ENCODE measurements at places on chromosomes 16 and 17. TPM values are rescaled to one million over a fixed set of nuclear protein-coding genes. Genes with fewer than 3 reads are reported as not detected.

The CNGB1 gene
- not detected for total RNA-seq

The BRIP1 gene
- 8.0 TPM for total RNA-seq

The NHLRC4 gene
- total RNA-seq, result not detected

The NXN gene
- 90.0 TPM for total RNA-seq

- no peak for DNase-seq
These were observed 4.2 kb upstream of the MAFG start for GRCh38 chr17:81931557-81932332.

GRCh38 chr16:72620348-72620747 lies 427.6 kb downstream of the ZFHX3 start:
- DNase-seq, result no peak

DNA sequence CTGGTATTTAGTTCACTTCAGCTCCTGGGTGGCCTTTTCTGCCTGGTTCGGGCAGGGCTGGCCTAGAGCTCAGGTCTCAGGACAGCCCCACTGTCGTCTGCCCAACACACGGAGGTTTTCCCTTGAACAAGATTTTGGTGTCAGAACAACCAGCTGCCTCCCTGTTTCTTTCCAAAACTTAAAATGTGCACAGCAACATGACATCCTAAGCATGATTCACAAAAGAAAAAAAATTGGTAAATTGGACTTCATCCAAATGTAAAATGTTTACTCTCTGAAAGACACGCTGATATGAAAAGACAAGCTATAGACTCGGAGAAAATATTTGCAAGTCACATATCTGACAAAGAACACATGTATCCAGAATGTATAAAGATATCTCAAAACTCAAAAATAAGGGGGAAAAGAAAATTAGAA lies 197.8 kb upstream of the CHMP6 start:
- no peak for DNase-seq

- DNase-seq, result no peak
These were observed 5.2 kb upstream of the MYH4 start for GRCh38 chr17:10474536-10474935.

GRCh38 chr16:66544016-66544757 lies 5.7 kb downstream of the TK2 start:
- no peak for DNase-seq

GRCh38 chr17:64115043-64115698 lies 14.8 kb downstream of the ERN1 start:
- no peak for DNase-seq

DNA sequence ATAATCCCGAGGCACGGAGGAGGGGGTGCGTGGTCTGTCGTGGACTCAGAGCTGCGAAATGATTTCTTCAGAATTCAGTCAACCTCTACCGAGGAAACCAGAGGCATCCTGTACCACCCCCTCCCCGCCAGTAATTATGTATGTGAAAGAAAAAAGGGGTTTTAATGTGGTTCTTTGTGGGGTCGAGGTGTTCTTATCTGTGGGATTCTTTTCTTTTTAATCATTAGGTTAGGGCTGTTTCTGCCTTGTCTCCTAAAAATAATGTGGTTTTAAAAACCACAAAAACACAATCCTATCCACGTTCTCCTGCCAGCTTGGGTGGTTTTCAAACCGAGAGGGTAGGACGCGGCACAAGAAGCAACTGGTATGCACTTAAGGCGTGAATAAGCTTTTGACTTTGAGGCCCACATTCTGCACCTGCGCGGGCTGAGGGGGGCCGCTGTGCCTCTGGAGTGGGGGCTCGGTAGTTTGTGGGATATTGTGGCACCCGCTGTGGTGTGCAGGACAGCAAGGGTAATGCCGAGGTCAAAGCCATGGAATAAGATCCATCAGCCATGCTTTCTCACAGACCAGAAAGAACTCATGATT lies 1.0 kb downstream of the SLC47A1 start:
- no peak for DNase-seq

- no peak for DNase-seq
These were observed 13.4 kb downstream of the EPN2 start for GRCh38 chr17:19250421-19251173.

DNA sequence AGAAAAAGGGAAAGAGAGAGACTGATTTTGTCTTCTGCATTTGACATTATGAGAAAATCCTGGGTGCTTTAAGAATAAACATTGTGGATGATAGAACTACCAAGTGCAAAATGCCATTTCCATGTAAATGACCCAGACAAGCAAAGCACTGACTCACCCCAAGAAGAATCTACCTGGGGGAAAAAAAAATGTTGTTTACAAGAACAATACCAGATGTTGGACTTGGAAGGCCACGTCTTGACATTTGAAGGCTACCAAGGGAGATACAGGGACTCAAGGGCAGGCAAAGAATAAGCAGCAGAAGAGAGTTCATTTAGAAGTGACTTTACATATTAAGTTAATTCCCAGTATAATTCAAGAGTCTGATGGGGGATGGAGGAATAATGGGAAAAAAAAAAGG lies 125.3 kb downstream of the TMEM114 start:
- DNase-seq, result no peak

- no peak for DNase-seq
These were observed 23.2 kb upstream of the KIFC3 start for GRCh38 chr16:57825298-57826044.

Data from HFFc6 (cell line).